ENCODE measurements at places on chromosomes 2 and 18.

- no peak for DNase-seq
Observed at GRCh38 chr2:162293122-162293786, 25.2 kb downstream of the IFIH1 start.

DNA sequence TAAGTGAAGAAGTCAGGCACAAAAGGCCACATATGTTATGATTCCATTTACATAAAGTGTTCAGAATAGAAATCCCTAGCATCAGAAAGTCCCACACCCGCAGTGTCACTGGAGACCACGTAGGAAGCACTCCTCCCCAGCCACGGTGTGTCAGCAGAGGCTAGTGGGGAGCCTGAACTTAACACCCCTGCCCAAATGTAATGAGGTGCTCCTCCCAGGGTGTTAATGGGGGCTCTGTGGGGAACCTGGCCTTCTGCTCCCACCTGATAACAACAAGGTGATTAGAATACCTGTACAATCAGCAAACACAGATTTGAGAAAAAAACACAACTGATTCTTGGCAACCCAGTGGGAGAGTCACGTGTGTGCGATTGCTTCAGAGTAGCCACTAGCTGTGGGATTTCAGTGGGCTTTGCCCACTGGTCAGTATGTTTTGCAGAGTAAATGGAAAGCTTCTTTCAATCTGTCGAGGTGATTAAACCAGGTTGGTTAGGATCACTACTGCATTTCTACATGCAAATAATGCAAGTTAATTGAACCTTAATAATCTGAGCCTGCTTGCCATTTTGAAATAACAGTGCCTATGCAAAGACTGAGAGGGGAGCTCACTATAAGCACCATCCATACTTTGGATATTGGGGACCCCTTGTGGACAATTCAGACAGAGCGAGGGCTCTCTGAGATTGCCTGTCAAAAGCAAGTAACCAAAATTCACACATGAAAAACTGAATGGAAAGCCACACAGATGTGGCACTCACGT is 20.6 kb upstream of the ATRAID start:
- DNase-seq = peak; percentile 38

- peak; percentile 45 for DNase-seq
Observed at GRCh38 chr2:224039080-224039769, at the start of gene SERPINE2. TSS of gene SERPINE2 (minus strand) at chr2:224039286. CDS start at chr2:224001900, 37,386 bp downstream.

GRCh38 chr18:39730606-39731005 is 2165.0 kb upstream of the CELF4 start:
- no peak for DNase-seq

- DNase-seq = no peak
Observed at GRCh38 chr2:226575928-226576327, 223.7 kb downstream of the IRS1 start.
